Psoas muscle (tissue), 8 donors: ENCODE measurements at places on chromosomes 2 and 18. TPM values are rescaled to one million over a fixed set of nuclear protein-coding genes. Genes with fewer than 3 reads are reported as not detected.

- no peak for DNase-seq
- no peaks in the 10 kb centered on the region for H3K27me3 ChIP-seq
- H3K4me1 ChIP-seq, result peaks cover 9% of the 10 kb centered on the region
- H3K27ac ChIP-seq, result no peak overlapping the region
- H3K4me3 ChIP-seq, result no peak overlapping the region
- H3K36me3 ChIP-seq, result no peaks in the 10 kb centered on the region
These were observed 198.1 kb downstream of the ZNF407 start for GRCh38 chr18:74795751-74796150.

- H3K36me3 ChIP-seq, result no peaks in the 10 kb centered on the region
- H3K27ac ChIP-seq, result no peak overlapping the region
- H3K27me3 ChIP-seq, result no peaks in the 10 kb centered on the region
- H3K4me1 ChIP-seq, result no peaks in the 10 kb centered on the region
- DNase-seq, result no peak
- H3K4me3 ChIP-seq, result no peak overlapping the region
These were observed 409.7 kb upstream of the FANCL start for GRCh38 chr2:58650781-58651180.

DNA sequence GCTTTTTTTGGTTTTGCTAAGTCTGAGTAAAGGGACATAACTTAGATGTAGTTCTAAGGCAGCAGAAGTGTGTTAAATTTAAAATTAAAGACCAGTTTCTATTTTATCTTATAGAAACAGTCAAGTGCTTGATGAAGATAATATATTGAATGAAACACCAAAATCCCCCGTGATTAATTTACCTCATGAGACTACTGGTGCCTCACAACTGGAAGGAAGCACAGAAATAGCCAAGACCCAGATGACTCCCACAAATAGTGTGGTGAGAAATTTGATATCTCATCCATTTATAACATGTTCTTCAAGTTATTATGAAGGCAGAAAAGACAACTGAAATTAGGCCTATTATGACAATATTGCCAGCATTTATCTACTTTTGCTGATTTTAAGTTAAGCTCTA is 45.6 kb downstream of the APLF start:
- H3K27ac ChIP-seq, result no peak overlapping the region
- H3K27me3 ChIP-seq, result no peaks in the 10 kb centered on the region
- H3K36me3 ChIP-seq, result no peaks in the 10 kb centered on the region
- H3K4me3 ChIP-seq, result no peak overlapping the region

DNA sequence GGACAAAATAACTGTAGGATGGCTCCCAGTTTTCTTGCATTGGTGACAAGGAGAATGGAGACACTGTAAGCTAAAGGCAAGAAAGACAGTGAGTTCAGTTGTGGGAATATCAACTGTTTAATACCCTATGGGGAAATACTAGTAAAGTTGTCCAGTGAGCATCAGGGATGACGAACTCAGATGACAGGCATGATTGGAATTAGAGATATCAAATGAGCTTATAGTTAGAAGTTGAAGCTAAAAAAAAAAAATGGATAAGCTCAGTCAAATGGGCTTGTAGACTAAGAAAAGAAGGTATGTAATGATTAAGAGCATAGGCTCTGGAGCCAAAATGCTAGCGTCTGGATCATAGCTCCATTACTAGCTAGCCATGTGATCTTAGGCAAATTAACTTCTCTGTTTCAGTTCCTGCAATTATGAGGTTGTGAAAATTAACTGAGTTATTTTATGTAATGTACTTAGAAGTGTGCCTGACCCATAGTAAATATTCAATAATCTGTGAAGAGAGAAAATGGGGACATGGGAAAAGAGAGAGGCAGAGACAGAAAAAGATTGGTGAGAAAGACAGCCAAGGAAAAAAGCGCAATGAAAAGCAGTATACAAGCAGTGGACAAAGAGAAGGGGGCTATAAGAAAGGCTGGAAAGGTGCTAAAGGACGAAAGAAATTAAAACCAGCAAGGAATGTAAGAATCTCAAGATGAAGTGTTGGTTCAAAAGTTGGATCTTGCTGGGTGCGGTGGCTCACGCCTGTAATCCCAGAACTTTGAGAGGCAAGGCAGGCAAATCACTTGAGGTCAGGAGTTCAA is 95.7 kb upstream of the SLC39A10 start:
- H3K27ac ChIP-seq, result no peak overlapping the region
- no peaks in the 10 kb centered on the region for H3K36me3 ChIP-seq
- no peak for DNase-seq
- H3K27me3 ChIP-seq, result no peaks in the 10 kb centered on the region
- H3K4me1 ChIP-seq, result no peaks in the 10 kb centered on the region
- no peak overlapping the region for H3K4me3 ChIP-seq

The C2orf80 gene
- total RNA-seq, result not detected

DNA sequence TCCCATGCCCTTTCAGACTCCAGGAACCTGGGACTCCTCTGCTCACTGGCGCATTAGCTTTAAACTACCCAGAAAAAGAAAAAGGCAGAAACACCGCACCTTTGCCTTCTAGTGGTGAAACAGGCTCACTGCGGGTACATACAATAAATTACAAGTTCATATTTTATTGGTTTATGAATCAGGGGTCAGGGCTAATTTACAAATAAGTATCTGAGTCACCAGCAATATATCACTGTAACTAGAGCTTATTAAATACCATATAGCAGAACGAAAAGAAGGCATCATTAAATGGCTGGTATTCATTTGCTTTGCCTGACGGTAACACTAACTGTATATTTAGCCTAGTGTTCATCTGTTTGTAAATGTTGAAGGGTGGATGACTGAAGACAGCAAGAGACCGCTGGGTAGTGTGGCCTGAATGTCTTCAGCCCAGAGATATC is 26.9 kb upstream of the DTNB start:
- no peak for DNase-seq
- H3K4me3 ChIP-seq, result no peak overlapping the region
- H3K27me3 ChIP-seq, result peaks cover 13% of the 10 kb centered on the region
- H3K27ac ChIP-seq, result no peak overlapping the region
- no peaks in the 10 kb centered on the region for H3K36me3 ChIP-seq
- H3K4me1 ChIP-seq, result no peaks in the 10 kb centered on the region

GRCh38 chr18:40168026-40168425 is 1787.0 kb upstream of the PIK3C3 start:
- no peaks in the 10 kb centered on the region for H3K36me3 ChIP-seq
- no peak for DNase-seq
- no peaks in the 10 kb centered on the region for H3K27me3 ChIP-seq
- no peaks in the 10 kb centered on the region for H3K4me1 ChIP-seq
- H3K27ac ChIP-seq, result no peak overlapping the region

DNA sequence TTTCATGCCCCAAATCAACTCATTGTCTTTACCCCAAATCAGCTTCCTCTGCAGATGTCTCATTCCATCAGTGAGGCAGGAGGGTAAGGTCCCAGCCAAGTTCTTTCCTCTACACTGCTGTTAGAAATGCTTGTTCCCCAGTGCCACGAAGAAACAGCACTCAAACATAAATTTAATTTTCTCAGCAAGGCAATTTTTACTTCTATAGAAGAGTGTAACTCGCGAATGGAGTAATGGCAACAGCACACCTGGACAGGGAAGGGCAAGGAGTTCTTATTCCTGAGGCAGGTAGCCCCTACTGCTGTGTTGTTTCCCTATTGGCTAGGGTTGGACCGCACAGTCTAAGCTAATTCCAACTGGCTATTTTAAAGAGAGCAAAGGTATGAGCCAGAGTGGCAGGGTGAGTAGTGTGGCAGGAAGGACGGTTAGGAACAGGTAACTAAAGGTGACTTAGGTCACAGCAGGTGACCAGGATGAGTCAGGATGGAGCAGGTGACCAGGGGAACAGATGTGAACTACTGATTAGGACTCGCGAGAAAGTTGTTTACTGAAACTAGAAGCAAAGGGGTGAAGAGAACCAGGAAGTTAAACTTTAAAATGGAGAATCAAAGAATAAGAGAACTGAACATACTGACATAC is 12.0 kb upstream of the CEP68 start:
- H3K27me3 ChIP-seq, result no peaks in the 10 kb centered on the region
- peaks cover 41% of the 10 kb centered on the region for H3K36me3 ChIP-seq
- no peak for DNase-seq
- H3K27ac ChIP-seq, result no peak overlapping the region

DNA sequence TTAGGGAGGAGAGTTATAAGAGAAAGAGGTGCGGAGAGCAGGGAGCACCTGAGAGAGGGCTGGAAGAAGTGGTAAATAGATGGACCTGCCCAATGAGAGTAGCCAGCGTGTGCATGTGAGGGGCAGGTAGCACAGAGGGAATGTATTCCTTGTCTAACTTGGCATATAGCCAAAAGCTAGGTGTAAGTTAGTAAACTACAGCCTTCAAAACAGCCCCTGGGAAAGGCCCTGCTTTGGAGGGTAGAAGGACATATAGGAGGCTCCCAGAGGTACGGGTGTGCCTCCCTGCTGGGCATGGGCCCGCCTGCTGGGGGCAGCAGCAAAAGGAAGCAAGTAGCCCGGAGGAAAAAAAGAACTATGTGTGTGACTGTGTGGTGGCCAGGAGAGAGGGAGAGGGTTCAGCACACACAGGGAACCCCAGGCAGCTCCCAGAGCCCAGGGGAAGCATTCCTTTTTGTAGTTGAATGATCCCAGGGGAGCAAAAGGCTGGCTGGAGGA is 48.0 kb downstream of the TCF7L1 start:
- H3K27ac ChIP-seq, result no peak overlapping the region
- peaks cover 23% of the 10 kb centered on the region for H3K4me1 ChIP-seq
- no peak for DNase-seq
- no peaks in the 10 kb centered on the region for H3K36me3 ChIP-seq
- H3K27me3 ChIP-seq, result no peaks in the 10 kb centered on the region
- no peak overlapping the region for H3K4me3 ChIP-seq

The MAB21L4 gene
- not detected for total RNA-seq

- no peak overlapping the region for H3K27ac ChIP-seq
- no peaks in the 10 kb centered on the region for H3K36me3 ChIP-seq
- H3K27me3 ChIP-seq, result no peaks in the 10 kb centered on the region
- no peak for DNase-seq
- H3K4me1 ChIP-seq, result no peaks in the 10 kb centered on the region
These were observed 1.6 kb upstream of the CXXC1 start for GRCh38 chr18:50289108-50289443.

DNA sequence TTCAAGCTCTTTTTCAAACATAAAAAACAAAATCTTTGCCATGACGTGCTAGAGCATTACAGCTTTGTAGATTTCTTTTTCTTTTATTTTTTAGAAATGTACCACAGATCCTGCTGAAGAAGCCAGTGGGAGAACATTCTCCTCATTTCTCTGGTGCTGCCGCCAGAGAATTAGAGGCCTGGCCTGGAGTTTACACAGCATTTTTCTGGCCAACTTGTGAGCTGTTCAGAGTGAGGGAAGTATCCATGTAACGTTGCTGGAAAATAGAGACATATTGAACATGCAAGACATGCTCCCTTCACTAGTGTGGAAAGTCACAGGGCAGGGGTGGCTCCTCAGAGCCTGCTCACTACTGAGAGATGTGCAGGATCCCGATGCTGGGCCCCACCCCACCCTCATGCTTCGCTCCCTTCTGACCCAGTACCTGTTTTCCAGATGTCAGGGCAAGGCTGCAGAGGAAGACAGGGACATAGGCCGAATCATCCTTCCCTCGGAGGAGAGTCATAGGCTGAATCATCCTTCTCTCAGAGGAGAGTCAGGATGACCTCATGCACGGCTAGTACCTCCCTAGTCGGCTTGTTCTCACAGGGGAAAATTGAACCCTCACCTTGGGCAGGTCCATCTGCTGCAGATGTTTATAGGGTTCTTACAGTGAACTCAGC is 298.5 kb downstream of the INSIG2 start:
- no peaks in the 10 kb centered on the region for H3K27me3 ChIP-seq
- no peak for DNase-seq
- no peak overlapping the region for H3K4me3 ChIP-seq
- no peak overlapping the region for H3K27ac ChIP-seq
- H3K36me3 ChIP-seq, result no peaks in the 10 kb centered on the region

GRCh38 chr2:233163486-233164103 is 87.9 kb upstream of the ATG16L1 start:
- no peak for DNase-seq
- H3K27me3 ChIP-seq, result peaks cover under 1% of the 10 kb centered on the region
- H3K36me3 ChIP-seq, result no peaks in the 10 kb centered on the region
- H3K27ac ChIP-seq, result no peak overlapping the region

DNA sequence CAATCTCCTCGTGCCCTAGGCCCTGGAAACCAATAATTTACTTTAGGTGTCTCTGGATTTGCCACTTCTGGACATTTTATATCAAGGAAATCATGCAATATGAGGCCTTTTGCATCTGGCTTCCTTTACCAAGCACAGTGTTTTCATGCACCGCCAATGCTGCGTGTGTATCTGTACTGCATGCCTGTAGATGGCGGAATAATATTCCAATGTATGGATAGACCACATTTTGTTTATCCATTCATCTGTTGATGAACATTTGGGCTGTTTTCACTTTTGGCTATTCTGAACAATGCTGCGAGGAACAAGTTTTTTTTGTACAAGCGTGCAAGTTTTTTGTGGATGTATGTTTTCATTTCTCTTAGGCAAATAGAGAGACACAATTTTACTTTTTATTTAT is 18.9 kb downstream of the HPCAL1 start:
- no peak overlapping the region for H3K4me3 ChIP-seq
- H3K27me3 ChIP-seq, result no peaks in the 10 kb centered on the region
- H3K27ac ChIP-seq, result no peak overlapping the region
- no peaks in the 10 kb centered on the region for H3K36me3 ChIP-seq

The ANTXR1 gene
- 10.9 TPM for total RNA-seq

GRCh38 chr18:8813611-8814010 is 108.3 kb downstream of the MTCL1 start:
- H3K27me3 ChIP-seq, result no peaks in the 10 kb centered on the region
- DNase-seq, result no peak
- H3K4me3 ChIP-seq, result no peak overlapping the region
- no peaks in the 10 kb centered on the region for H3K4me1 ChIP-seq

GRCh38 chr2:165762723-165763122 is 31.3 kb downstream of the GALNT3 start:
- no peaks in the 10 kb centered on the region for H3K27me3 ChIP-seq
- H3K4me3 ChIP-seq, result no peak overlapping the region
- no peak overlapping the region for H3K27ac ChIP-seq
- H3K36me3 ChIP-seq, result no peaks in the 10 kb centered on the region
- H3K4me1 ChIP-seq, result no peaks in the 10 kb centered on the region

DNA sequence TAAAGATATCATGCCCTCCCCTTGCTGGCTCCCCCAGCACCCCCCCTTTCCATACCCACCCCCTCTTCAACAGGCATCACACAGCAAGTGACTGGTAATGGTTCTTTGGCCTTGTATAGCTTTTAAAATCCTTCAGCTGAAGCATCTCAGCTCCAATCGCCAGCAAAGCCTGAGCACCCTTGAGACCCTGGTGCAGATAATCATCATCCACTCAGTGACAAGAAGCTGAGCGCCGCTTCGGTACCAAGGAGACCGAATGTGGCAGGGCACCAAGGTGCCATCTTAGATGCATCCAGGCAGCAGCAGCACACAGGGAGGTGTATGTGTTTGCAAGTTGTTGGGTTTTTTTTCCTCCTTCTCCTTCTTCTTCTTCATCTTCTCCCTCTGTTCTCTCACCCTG is 232.7 kb downstream of the BCL11A start:
- H3K4me3 ChIP-seq, result no peak overlapping the region
- H3K4me1 ChIP-seq, result no peaks in the 10 kb centered on the region
- no peaks in the 10 kb centered on the region for H3K36me3 ChIP-seq
- H3K27ac ChIP-seq, result no peak overlapping the region
- no peak for DNase-seq
- no peaks in the 10 kb centered on the region for H3K27me3 ChIP-seq

The PLCL1 gene
- 9.6 TPM for total RNA-seq
